ENCODE measurements at places on chromosomes 2 and 18.

GRCh38 chr18:77366067-77366719, 116.5 kb downstream of the GALR1 start:
- DNase-seq, result no peak

DNA sequence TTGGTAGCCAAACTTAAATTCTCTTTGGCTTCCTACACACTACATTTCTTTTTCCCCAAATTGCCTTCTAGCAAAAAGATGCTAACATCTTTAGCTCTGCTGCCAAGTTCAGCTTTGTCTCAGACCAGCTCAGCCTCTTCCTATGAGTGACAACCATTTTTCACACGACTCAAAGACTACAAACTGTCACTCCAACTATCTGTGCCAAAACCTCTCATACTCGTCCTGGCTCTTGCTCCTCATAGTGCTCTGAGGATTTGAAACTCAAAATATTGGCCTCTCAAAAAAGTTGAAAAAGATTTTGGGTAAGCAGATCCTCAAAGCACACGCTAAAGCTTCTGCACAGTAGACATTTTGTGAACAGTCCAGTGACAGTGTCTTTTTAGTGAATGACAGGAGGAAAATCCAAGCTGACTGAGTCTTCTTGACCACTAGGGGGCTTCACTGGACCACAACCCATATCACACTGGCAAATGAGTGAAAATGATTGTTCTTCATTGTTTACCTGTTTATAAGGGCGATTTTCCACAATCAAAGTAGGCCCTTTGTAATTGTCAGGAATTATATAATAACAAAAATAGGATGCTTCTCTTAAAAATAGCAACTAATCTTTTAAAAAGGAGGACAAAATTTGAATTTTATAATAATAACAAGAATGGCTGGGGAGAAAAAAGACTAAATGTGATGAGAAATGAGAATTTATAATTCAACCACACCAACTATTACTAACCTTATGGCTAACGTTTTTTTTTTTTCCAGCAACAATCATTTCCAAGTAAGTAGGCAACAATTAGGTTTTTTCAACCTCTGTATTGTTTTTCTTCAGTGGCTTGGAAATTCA, 85.5 kb upstream of the PGAP1 start:
- DNase-seq, result peak; percentile 80

DNA sequence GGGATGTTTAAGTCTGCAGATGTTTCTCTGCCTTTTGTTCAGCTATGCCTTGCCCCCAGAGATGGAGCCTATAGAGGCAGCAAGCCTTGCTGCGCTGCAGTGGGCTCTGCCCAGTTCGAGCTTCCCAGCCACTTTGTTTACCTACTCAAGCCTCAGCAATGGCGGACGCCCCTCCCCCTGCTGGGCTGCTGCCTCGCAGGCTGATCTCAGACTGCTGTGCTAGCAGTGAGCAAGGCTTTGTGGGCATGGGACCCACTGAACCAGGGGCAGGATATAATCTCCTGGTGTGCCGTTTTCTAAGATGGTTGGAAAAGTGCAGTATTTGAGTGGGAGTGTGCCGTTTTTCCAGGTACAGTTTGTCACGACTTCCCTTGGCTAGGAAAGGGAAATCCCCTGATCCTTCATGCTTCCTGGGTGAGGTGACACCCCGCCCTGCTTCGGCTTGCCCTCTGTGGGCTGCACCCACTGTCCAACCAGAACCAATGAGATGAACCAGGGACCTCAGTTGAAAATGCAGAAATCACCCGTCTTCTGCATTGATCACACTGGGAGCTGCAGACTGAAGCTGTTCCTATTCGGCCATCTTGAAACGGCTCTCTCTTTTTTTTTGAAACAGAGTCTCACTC, 27.6 kb upstream of the ADAM23 start:
- DNase-seq, result no peak

DNA sequence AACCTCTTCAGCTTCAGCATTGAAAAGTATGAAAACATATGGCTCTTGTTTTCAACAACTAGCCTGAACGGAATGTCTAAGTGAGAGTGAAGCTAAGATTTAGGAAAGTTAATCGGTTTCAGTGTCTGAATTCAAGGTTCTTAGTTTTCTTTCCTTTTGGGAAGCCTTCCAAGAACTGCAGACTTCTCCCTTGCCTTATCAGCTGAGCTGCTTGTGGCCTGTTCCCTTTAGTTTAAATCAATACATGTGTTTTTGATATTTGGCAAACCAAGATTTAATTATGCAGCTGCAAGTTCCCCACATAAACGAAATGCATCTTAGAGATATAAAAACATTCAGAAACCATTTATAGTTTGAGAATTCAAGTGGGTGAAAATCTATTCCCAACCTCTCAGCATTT, 274.3 kb upstream of the NRP2 start:
- DNase-seq, result peak; percentile 34

GRCh38 chr2:205775097-205775877, 93.0 kb downstream of the NRP2 start:
- no peak for DNase-seq

DNA sequence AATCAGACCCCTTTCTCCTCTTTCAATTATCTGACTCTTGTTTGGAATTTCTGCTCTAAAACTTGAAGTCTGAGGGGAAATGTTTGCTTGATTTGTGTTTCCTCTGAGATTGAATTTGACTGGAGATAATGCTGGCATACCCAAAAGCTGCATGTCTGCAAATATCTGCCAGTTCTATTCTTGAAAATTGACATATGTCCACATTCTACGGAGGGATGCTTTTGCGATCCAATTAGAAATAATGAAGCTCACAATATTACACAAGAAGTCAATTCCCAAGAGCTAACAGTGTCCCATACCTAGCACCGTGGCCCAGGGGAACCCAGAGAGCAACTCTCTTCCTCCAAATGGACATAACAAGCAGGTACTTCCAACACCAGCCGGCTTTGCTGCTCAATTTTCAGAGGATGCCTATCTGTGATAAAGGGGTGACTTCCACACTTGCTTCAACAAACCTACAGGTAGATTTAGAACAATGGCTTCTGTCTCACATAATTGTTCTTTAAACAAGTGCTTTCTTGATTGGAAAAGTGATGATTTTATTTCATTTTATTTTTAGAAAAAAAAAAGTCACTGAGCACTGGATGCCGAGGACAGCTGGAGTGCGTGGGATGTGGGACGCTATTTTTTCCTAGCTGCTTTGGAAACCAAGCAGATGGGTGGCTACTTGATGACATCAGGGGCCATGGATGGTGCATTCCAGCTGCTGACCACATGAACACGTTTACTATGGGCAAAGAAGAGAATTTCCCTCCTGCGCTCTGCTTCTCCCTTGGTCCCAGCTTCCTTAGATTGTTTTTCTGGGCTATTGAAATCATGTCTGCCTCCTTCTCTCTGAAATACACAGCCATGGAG, 488.9 kb downstream of the RNF144A start:
- no peak for DNase-seq

- no peak for DNase-seq
These were observed 27.1 kb upstream of the STEAP3 start for GRCh38 chr2:119196301-119197125.

DNA sequence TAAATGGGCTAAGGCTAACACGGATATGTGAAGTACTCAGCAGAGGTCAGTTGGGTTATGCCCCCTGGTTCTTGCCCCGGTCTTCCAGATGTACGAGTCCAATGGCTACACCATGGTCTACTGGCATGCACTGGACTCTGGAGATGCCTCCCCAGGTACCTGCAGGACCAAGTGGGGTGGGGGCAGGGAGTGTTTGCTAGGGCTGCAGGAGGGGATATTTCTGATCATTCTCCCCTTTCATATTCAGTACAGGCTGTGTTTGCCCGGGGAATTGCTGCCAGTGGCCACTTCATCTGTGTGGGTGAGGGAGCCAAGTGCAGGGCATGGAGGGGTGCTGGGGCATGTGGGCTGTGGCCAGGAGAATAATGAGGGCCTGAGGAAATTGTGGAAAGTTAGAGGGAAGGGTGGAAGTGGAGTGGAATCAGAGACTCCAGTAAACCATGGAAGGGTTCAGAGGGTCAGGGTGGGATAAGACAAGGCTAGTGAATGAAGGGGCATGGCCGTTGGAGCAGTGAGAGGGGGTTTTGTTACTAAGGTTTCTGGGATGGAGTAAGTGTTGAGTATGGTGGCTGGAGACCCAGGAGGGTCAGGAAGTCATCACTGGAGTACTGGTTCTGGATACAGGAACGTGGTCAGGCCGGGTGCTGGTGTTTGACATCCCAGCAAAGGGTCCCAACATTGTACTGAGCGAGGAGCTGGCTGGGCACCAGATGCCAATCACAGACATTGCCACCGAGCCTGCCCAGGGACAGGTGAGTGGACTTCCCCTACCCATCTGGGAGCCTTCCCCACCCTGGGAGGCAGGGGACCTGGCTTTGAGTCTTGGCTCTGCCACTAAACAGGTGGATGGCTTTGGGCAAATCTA, 1.9 kb downstream of the WDR54 start:
- no peak for DNase-seq

GRCh38 chr2:207530160-207531031, 634 bp downstream of the CREB1 start:
- peak; percentile 84 for DNase-seq

DNA sequence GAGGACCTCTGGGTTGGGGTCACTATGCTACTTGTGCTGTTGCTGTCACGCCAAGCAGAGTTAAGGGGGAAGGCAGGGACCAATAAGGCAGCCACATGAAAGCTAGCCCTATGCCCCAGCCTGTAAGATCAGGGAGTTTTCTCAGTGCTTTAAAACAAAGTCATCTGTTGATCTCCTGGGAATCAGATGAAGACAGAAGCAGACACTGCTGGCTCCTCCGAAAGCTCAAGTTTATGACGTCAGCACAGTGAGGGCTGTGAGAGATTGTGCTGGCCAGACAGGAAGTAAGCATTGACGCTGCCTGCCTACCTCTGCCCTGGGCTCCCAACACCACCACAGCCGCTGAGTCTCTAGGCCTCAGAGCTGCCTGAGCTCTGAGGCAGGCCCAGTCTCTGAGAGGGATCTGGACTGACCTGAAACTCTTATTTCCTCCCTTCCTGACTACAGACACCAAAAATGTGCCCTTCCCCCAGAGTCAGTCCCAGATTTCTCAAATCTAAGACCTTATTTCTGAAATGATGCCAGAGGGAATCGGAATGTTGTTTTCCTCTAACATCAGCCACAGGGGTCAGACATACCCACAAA, 118.1 kb upstream of the EPAS1 start:
- peak; percentile 26 for DNase-seq

All from OCI-M1 (cell line).